Ureter (tissue), 1 donor: ENCODE measurements at places on chromosomes 7 and 10.

GRCh38 chr10:110429301-110429700 is 68.4 kb upstream of the DUSP5 start:
- no peak for DNase-seq

GRCh38 chr7:135862586-135863340 is 114.2 kb upstream of the FAM180A start:
- no peak for DNase-seq

DNA sequence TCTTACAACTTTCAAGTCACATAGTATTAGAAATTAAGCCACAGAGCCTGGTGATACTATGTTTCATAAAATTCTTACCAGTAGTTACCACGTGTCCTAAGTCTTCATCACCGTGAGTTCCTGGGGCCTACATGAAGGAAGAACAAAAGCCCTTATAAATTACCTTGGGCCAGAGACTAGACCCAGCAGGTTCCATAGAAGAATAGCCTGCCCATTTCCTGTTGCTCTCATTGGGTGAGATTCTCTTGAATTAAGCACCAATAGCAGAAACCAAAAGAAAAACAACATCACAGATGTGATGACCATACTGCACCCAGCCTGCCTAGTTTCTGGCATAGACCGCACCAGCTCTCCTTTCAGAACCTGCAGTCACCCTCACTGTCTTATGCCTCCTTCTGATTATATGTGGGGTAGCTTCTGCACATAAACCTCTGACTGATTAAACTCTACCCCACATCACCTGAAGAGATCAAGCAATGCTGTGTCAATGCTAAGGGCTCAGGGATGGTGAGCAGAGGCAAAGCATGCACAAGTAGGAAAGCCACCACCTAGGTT is 18.0 kb upstream of the SEM1 start:
- DNase-seq = no peak

- no peak for DNase-seq
Observed at GRCh38 chr7:92749327-92749755, 87.0 kb downstream of the CDK6 start.

DNA sequence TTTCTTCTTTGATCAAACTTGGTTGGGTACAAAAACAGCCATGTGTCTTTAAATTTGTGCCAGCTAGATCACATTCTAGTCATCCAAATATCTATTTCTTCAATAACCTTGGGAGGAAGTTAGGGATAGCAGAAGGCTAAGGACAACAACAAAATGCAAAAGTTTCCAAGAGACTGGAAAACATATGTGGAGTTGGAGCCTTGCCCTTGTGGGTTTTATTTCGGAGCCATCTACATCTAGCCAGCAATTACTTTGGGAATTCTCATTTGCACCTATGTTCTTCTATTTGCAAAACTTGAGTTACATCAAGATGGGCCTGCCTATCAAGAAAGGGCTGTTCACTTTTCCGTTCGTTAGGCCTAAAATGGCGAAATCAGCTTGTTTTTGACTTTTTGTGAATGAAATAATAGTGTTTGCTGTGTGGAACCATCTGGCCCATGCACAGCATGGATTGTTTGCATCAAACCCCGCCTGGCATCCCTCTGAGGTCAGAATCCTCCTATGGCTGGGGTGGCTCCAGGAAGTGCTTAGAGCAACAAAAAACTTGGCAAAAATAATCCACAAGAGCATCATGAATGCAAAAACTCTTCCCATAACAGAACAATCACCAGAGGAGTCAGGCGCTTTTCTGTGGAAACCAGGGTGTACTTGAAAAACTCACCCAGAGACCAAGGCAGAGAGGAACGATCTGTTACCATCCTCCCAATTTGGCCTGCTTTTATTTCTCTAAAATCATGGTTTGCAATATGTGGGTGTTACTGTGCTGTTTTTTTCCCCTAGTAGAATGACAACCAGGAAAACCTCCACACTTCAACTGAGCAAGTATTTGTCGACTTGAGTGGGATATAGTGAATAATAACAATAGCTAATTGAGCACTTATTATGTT is 36.2 kb upstream of the XPNPEP1 start:
- DNase-seq = no peak

- no peak for DNase-seq
Observed at GRCh38 chr7:142585425-142585824, 163.8 kb upstream of the PRSS1 start.

- DNase-seq = no peak
Observed at GRCh38 chr7:105849122-105849855, 27.1 kb downstream of the ATXN7L1 start.

DNA sequence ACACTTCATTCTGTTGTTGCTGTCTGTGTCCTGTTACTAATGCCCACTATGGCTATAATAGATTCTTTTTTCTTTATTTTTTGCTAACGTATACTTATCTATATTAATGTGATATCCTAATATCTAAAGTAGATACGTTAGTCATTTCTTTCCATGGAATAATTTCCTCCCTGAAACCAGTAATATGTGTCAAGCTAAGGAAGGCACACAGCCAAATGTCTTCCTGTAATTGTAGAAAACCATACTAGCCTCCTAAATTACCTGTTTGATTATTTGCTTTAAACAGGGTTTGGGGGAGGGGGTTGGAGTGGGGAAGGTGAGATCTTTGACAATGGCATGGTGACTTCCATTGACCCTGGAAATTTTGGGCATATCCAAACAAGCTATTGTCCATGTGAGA is 56.4 kb downstream of the THNSL1 start:
- DNase-seq = no peak

- no peak for DNase-seq
Observed at GRCh38 chr7:26332698-26333097, 41.0 kb downstream of the SNX10 start.

- DNase-seq = no peak
Observed at GRCh38 chr7:113078331-113078730, 8.3 kb downstream of the GPR85 start.

DNA sequence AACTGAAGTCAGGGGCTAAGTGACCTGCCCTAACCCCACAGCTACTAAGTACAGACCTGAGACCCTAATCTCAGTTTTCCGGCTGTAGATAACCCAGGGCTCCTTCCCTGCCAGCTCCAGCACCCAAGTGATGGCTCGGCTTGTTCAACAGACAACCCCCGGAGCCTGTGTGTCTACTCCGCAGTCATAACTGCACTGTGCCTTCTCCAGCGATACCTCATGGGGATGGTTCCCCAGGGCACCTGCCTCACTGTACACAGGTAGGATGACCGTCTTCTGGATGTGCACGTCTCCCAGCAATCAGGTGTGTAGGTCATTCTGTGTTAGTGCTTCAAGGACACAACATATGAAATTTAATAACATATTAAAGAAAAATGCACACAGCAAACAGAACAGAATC is 37.1 kb downstream of the CPXM2 start:
- DNase-seq = peak; percentile 8

- DNase-seq = peak; percentile 80
Observed at GRCh38 chr10:6401558-6402348, 178.3 kb downstream of the PRKCQ start.

GRCh38 chr10:35447693-35448407 is 111.5 kb downstream of the CCNY start:
- DNase-seq = peak; percentile 74

GRCh38 chr7:123054357-123055133 is 59.0 kb upstream of the TAS2R16 start:
- no peak for DNase-seq

DNA sequence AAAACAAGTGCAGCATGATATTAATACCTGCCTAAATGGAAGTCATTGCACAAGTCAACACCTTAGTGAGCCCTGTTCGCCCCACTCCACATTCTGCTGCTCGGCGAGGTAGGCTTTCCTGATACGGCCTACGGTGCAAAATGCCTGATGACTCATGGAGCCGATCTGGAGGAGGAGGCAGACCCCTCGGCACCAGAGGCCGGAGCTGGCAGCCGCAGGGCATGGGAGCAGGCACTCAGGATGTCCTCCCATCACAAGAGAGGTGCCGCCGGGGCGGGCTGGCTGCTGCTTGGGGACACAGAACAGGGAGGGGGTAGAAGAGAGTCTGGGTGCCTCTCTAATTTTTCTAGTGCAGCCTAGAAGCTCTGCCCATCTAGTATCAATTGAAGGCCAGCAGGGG is 418.5 kb upstream of the MGMT start:
- DNase-seq = no peak

DNA sequence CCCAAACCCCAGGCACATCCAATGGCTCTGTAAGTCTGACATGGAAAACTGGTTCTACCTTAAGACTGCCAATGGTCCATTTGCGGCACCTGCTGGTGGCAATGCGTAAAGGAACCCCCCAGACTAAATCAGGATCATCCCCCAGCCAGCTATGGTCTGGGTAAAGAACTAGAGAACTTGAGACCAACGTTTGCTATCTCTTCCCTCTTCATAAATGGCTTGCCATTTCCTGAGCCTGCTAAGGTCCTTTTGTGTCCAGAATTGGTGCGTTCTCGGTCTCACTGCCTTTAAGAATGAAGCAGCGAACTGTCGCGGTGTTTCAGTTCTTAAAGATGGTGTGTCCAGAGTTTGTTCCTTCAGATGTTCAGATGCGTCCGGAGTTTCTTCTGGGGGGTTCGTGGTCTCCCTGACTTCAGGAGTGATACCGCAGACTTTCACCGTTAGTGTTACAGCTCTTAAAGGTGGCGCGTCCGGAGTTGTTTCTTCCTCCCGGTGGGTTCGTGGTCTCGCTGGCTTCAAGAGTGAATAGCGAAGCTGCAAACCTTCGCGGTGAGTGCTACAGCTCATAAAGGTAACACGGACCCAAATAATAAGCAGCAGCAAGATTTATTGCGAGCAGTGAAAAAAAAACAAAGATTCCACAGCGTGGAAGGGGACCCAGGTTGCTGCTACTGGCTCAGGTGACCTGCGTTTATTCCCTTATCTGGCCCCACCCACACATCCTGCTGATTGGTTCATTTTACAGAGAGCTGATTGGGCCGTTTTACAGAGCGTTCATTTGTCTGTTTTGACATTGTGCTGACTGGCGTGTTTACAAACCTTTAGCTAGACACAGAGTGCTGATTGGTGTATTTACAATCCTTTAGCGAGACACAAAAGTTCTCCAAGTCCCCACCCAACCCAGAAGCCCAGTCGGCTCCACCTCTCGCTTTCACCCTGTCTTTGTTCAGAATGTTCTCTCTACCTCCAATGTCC is 95.4 kb downstream of the ELMO1 start:
- no peak for DNase-seq

GRCh38 chr7:151585744-151586393 is 66.2 kb upstream of the RHEB start:
- DNase-seq = no peak

GRCh38 chr10:80501913-80502521 is 35.7 kb upstream of the SH2D4B start:
- no peak for DNase-seq

- DNase-seq = no peak
Observed at GRCh38 chr10:88159127-88159829, 295.9 kb downstream of the PTEN start.

- no peak for DNase-seq
Observed at GRCh38 chr7:28718055-28718481, 240.1 kb downstream of the TRIL start.

GRCh38 chr10:11451640-11452260 is 159.7 kb downstream of the USP6NL start:
- DNase-seq = no peak

DNA sequence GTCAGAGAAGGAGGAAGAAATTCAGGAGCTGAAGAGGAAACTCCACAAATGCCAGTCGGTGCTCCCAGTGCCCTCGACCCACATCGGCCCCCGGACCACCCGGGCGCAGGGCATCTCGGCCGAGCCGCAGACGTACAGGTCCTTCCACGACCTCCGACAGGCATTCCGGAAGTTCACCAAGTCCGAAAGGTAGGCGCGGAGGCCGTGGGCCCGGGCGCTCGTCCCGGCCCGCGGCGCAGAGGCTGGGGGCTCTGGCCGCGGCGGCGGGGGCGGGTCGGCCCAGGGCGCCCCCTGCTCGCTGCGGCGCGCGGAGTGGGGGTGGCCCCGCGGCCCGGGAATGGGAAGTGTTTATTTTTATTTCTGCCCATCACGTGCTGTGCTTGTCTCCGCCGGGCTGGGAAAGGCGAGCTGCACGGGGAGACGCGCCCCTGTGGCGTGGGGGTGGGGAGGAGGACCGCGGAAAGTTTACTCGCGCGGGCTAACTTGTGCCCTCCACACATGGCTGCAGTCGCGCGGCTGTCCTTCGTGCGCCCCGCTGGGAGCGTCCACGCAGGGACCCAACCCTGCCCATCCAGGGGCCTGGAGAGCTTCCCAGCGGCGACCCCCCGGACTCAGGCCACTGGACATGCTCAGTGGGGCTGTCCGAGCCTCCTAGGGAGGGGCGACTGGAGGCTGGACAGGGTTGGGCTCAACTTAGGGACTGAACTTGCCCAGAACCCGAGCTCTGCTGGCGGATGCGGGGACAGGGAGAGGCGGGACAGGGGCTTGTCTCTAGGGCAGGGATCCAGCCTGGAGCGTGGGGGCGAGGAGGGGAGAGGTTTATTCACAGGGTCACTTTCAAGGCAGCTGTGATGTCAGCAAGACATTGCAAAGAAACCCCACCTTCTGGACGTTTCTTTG is 82.6 kb upstream of the PRKG1 start:
- peak; percentile 58 for DNase-seq

GRCh38 chr7:131883196-131883595 is 326.8 kb upstream of the PODXL start:
- no peak for DNase-seq

DNA sequence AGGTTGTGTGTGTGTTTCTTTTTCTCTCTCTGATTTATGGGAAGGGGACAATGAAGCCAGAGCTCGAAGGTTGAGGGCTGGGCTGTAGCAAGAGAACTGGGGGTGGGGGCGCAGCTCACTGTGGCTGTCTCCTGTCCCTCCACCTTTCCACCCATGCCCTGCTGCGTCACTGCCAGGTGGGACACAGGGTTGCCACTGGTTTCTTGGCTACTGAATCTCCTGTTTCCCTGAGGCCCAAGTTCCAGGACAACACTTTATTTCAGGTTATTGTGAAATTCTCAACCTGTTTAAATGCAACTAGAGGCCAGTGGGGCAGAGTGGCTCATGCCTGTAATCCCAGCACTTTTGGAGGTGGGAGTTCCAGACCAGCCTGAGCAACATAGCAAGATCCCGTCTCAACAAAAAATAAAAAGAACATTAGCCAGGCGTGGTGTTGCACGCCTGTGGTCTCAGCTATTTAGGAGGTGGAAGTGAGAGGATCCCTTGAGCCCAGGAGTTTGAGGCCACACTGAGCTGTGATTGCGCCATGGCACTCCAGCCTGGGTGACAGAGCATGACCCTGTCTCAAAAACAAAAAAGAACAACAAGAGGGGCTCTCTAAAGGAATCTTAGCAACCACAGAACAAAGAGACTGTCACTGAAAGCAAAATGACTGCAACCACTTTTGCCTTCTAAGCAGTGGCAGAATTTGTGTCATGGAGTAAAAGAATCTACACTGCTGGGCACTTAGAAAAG is 22.6 kb downstream of the TBATA start:
- no peak for DNase-seq
